GM23338 (cell line): ENCODE measurements at places on chromosomes 2 and 18. TPM values are rescaled to one million over a fixed set of nuclear protein-coding genes. Genes with fewer than 3 reads are reported as not detected.
A peak's percentile ranks its signal among the peaks of the same experiment; 100 is the strongest.

Gene SDC1
- total RNA-seq: 40.6 and 43.0 TPM in 2 replicates

Gene SGPP2
- not detected in 2 replicates for total RNA-seq

Gene GPR39
- total RNA-seq: 1.0 and 1.9 TPM in 2 replicates

DNA sequence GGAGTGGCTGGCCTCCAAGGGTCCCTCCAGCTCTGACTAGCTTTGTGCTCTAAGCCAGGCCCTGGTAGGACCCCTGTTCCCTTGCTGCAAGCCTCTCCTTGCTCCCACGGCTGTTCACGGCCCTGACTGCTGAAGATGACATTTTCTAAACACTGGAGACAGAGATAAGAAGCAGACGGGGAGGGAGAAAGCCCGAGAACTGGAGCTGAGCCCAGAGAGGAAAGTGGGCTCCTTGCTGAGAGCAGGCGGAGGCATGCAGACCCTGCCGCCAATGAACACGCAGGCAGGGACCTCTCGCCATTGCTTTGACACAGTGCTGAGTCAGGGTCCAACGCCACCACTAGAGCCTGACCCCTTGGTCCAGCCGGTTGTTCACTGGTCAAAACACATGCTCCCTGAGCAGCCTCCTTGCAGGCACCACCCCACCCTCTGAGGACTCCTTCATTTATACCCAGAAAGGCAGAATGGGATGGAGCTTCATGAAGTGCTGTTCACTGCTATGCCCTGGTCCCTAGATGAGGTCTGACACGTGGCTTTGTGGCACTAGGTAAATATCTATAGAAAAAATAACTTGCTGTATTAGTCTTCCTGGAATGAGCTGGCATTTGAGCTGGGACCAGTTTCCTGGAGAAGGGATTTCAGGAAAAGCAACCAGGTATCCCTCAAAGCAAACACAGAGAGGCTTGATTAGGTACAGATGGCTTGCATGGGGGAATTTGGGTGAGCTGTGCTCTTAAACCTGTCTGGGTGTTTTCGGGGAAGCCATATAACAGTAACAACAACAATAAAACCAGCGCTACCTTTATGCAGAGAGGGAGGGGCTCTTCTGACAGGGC, 65.7 kb downstream of the MCFD2 start:
- H3K27me3 ChIP-seq: no peaks in the 10 kb centered on the region
- no peak overlapping the region for H3K4me3 ChIP-seq
- no peaks in the 10 kb centered on the region for H3K4me1 ChIP-seq

DNA sequence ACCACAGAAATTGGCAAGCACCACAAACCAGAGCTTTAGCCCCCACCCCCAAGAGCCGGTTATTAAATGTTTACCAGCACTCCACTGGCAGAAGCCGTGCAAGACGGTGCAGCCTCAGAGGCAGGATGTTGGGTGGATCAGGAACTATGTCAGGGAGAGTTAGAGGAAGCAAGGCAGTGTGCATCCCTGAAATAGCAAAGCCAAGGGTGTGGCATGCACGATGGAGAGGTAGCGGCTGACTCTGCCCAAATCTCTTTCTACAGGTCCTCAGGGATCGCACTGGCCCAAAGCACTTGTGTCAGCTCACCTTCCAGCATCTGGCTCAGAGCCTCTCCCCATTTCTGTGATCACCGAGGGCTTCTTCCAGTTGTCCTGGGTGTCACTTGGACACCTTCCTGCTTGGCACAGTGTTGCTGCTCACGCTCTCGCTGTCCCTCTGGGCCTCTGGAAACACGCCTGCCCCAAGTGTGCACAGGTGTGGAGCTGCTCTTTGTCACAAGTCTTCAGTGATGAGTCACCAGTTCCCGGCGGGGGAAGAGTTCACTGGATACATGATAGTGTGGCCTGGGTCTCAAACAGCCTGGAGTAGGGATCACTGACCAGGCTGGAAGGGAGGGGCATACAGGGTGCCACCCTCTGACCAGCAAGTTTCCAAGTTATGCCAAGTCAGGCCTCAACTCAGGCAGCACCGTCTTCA, 17.3 kb upstream of the B3GNT7 start:
- no peak overlapping the region for H3K4me3 ChIP-seq
- H3K27ac ChIP-seq: peak overlapping the region; percentile 93; the same call in 1 of the 2 replicates
- H3K27me3 ChIP-seq: no peaks in the 10 kb centered on the region
- peaks cover 35% of the 10 kb centered on the region for H3K4me1 ChIP-seq
- no peaks in the 10 kb centered on the region for H3K36me3 ChIP-seq

DNA sequence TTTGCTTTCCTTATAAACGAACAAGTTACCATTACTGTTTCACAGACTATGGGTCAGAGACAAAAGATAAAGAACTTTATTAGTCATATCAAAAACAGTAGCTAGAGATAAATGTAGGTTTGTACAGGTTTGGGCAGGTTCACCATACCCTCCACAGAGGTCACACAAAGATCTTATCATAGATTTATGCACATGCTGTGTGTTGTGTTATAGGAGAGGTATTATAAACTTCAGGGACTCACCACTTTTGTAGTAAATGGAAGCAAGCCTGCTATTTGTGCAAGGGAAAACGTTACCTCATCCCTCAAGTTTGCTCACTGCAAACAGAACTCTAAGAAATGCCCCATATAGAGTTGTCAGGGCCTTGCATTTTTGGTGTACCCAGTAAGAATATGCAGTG, 584.5 kb upstream of the LRRTM1 start:
- H3K4me1 ChIP-seq: peaks cover 7% of the 10 kb centered on the region; the same call in 1 of the 2 replicates
- H3K4me3 ChIP-seq: no peak overlapping the region
- H3K27me3 ChIP-seq: no peaks in the 10 kb centered on the region
- no peaks in the 10 kb centered on the region for H3K36me3 ChIP-seq
- DNase-seq: no peak

DNA sequence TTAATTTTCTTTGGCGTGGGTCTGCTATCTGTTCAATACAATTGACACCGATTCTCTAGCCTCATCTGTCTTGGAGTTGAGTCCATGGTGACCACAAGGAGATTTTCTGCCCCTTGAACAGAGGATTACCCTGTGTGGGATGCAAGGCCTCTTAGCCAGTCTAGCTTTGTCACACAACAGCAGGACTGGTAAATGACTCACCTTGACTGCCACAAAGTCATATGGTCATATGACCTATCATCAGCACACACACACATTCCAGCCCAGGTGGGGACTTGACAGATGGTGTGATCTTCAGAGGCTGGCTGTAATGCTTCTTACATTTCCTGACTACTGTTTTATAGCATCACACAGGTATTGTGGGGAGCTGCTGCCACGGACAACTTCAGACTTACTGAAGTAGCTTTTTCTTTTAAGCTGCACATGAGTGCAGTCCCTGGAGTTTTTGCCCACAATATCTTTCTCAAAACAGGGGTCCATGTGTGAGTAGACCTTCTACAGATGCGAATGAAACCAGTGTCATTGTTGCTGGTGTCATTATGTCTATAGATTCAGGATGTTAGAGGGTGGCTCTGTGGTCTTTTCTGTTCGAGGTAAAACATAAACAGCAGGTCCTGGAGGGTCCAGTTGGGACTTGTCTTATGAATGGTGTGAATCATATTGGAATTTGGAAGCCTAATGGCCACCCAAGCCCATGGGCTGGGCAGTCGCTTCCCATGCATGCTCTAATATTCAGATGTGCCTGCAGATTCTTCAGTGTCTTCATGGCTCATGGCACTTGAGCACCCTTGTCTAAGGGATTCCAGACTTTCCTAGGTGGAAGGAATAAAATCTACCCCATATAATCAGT, 18.6 kb upstream of the ACOXL start:
- no peaks in the 10 kb centered on the region for H3K36me3 ChIP-seq
- H3K27me3 ChIP-seq: no peaks in the 10 kb centered on the region
- no peak for DNase-seq
- no peak overlapping the region for H3K27ac ChIP-seq
- H3K4me1 ChIP-seq: no peaks in the 10 kb centered on the region

- no peak for DNase-seq
- H3K4me3 ChIP-seq: no peak overlapping the region
- H3K4me1 ChIP-seq: no peaks in the 10 kb centered on the region
- no peak overlapping the region for H3K27ac ChIP-seq
Observed at GRCh38 chr18:72427721-72428120, 116.4 kb downstream of the CBLN2 start.

DNA sequence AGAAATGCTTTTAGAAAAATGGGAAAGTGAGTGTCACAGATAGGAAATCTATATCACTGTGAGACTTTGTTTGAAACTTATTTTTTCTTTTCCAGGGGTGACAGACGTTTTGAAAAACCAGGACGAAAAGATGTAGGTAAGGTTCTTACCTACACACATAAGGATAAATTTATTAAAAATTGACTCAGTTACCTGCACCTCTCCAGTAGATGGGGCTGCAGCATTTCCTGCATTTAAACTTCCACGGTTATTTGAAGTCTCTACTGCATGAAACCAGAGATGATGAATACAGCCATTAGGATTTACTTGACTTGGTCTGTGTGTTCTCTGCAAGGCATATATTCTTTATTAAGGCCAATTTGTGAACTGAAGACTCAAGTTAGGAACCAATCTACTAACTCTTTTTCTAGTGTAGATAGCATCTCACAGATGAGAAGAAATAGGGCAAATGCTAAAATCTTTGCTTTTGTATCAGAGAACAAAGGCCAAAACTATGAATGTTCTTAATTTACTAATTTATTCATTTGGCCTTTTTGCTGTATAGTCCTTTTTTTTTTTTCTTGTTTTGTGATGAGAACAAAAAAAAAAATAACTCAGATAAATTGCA, 15.0 kb downstream of the KCNJ13 start:
- H3K27me3 ChIP-seq: no peaks in the 10 kb centered on the region
- H3K36me3 ChIP-seq: peaks cover 12% of the 10 kb centered on the region
- no peak overlapping the region for H3K4me3 ChIP-seq
- H3K27ac ChIP-seq: no peak overlapping the region

- no peaks in the 10 kb centered on the region for H3K27me3 ChIP-seq
- H3K27ac ChIP-seq: no peak overlapping the region
- no peak overlapping the region for H3K4me3 ChIP-seq
- H3K36me3 ChIP-seq: no peaks in the 10 kb centered on the region
- no peaks in the 10 kb centered on the region for H3K4me1 ChIP-seq
Observed at GRCh38 chr18:32152705-32153448, 37.0 kb upstream of the MEP1B start.

GRCh38 chr2:215315301-215315700, 3.4 kb downstream of the ATIC start:
- DNase-seq: no peak
- peaks cover 14% of the 10 kb centered on the region for H3K4me1 ChIP-seq
- H3K27me3 ChIP-seq: no peaks in the 10 kb centered on the region
- H3K4me3 ChIP-seq: no peak overlapping the region

DNA sequence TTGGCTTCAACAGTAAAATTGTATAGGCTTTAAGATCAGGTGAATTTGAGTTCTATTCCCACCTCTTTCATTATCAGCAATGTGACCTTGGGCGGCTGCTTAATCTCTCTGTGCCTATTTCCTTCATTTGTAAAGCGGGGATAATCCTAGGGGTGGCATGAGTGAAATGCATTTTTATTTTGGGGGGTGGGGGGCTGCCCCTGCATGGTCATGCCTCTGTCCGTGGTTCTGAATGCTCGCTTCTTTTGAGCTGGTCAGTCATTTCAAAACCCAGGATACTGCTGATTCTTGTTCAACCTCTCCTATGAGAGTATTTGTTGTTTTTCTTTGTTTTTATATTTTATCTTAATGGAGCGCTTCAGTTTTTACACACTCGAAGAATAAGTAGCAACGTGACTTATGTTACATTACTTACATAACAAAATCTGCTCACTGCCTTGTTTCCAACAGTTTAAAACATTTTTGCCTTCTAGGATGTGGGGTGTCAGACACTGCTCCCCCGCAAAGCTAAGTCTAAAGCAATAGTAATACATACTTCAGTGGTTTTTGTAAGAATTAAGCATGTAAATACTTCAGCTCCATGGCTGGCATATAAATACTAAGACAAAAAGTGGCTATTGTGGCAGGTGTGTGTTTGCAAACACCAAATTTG, 152.6 kb upstream of the PELI1 start:
- no peak overlapping the region for H3K4me3 ChIP-seq
- DNase-seq: no peak
- no peaks in the 10 kb centered on the region for H3K36me3 ChIP-seq

- DNase-seq: no peak
- H3K27ac ChIP-seq: no peak overlapping the region
Observed at GRCh38 chr2:168731616-168732015, 70.8 kb upstream of the NOSTRIN start.

DNA sequence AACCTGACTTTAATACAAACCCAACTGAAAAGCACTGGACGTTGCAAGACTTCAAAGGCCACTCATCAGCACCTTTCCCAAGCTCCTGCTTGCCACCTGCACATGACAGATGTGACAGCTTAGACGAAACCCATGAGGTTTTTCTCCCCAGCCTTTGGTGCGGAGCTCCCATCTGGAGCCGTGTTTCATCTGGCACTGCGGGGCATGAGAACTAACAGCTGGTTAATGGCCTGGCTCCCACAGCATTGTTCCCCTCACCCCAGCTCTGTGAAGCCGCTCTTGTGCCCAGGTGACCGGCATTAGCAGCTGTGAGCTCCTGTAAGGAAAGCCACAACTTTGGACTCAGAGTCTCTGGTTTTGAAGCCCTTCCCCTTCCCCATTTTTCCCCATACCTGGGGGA, 50.9 kb downstream of the GALR1 start:
- no peak overlapping the region for H3K27ac ChIP-seq
- H3K4me3 ChIP-seq: no peak overlapping the region
- H3K36me3 ChIP-seq: no peaks in the 10 kb centered on the region

DNA sequence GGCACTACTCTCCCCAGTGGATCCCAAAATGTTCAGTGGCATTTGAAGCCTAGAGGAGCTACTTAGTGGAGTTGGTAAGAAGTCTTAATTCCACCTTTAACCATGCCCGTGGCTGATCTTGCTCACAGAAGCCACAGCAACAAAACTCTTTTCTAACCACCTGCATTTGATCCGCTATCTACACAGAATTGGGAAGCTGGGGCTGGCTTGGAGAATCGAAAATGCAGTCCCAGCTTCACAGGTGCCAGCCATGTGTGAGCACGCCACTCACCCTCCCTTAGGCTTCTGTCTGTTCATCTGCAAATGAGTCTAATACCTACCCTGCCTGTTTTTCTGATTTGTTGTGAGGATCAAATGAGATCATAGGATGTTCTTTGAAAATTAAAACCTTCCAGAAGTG, 182.6 kb downstream of the BCL11A start:
- no peak for DNase-seq
- H3K36me3 ChIP-seq: no peaks in the 10 kb centered on the region
- no peak overlapping the region for H3K27ac ChIP-seq
